ENCODE measurements at places on chromosomes 5 and 9.

- no peak for DNase-seq
These were observed 55.0 kb downstream of the ZNF618 start for GRCh38 chr9:113931140-113931539.

GRCh38 chr5:55333017-55333416 lies 25.2 kb downstream of the MTREX start:
- no peak for DNase-seq

DNA sequence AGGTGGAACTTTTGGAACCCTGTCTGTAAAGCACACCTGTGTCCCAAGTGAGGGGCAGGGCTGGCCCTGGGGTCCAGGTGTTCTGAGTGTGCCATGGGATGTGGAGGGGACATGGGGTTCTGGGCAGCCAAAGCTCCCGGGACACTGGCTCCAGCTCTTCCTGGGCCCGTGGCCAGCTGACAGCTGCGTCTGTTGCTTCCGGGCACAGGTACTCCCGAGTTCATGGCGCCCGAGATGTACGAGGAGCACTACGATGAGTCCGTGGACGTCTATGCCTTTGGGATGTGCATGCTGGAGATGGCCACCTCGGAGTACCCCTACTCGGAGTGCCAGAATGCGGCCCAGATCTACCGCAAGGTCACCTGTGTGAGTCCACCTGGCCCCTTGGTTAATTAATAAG lies 50.7 kb downstream of the WNK2 start:
- no peak for DNase-seq

GRCh38 chr5:146342882-146343865 lies 4.5 kb downstream of the POU4F3 start:
- no peak for DNase-seq

- no peak for DNase-seq
These were observed 30.8 kb downstream of the ZSWIM6 start for GRCh38 chr5:61362796-61363368.

GRCh38 chr5:169933616-169934015 lies 46.7 kb downstream of the INSYN2B start:
- DNase-seq = no peak

GRCh38 chr5:21603796-21604195 lies 1249.3 kb downstream of the CDH12 start:
- no peak for DNase-seq

GRCh38 chr9:18834740-18835361 lies 198.2 kb downstream of the SAXO1 start:
- no peak for DNase-seq

DNA sequence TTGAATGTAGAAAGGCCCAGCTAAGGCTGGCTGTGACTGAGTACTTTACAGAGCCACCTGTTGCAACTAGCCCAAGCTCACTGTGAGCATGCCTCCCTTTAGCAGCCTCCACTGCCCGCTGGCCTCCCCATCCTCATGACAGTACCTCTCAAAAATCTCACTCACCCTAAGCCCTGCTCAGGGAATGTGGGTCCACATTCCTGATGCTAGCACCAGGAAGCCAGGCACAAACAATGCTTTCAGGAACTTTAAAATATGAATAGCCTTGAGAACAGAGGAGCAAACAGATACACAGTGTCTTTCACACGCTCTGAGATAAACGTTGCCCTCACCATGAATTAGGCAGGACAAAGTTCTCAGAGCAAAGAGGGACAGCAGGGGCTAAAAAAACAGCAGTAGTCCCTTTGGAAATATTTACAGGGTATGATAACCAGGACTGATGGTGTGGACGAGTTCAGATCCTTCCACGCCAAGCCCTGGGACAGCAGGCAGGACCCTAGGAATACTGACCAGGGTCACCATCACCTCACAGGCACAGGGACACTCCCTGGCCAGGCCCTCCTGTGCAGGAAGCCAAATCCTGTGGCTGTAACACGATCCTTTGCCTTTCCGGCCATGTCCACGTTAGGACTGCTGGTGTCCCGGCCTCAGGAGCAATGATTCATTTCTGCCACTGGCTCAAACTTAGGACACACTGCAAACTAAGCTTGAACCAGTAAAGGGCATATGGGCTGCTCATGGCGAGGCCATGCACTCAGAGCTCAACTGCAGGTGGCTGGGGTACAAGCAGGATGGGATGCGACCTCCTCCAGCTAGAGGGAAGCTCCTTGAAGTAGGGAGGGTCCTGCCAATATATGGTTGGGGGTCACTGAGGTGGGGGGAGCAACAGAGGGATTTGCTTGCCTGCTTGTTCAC lies 9.6 kb downstream of the ACSL6 start:
- no peak for DNase-seq

DNA sequence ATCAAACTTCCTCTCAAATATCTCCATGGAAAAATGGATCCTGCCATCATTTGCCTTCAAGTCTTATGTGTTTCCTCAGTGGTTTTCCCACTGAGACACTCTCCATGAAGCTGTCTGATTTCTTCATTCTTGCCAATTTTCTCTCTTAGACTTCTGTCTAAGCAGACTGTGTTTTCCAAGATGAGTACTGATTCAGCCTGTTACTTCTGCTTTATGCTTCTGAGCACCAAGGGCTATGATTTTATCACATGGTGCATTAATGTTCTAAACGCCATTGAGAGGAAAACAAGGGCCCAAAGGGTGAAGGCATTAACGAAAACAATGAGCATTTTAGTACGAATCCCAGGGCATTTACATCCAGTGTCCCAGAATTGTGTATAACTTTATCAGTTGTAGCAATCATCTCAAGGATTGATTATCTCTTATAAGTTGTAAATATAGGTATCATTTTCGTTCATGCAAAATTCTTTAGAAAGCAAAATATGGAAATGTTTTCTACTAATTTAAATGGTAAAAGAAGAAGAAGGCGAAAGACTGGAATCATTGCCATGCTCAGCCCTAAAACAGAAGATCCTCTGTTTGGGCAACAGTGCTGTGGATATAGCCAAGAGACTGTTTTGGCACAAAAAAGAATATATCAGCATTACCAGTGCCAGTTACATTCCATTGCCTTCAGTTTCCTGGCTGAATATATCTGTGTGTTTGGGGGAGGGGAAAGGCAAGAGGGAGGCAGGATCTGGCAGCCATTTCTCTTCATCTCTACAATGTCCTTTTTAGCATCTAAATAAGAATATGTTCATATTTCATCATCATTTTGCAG lies 537.6 kb downstream of the ANXA1 start:
- DNase-seq = no peak

- DNase-seq = no peak
These were observed 9.2 kb downstream of the UCK1 start for GRCh38 chr9:131521822-131522221.

GRCh38 chr5:113256671-113257452 lies 177.9 kb downstream of the TSSK1B start:
- no peak for DNase-seq

- DNase-seq = no peak
These were observed 98.5 kb downstream of the ADAMTS12 start for GRCh38 chr5:33793276-33793675.

- DNase-seq = peak; percentile 92
These were observed 34.6 kb upstream of the COL15A1 start for GRCh38 chr9:98908897-98909634.

- DNase-seq = no peak
These were observed at the start of gene RASGRF2 for GRCh38 chr5:80959768-80960442. RASGRF2 (plus strand) TSS chr5:80960363; CDS start chr5:80960739, 376 bp downstream.

DNA sequence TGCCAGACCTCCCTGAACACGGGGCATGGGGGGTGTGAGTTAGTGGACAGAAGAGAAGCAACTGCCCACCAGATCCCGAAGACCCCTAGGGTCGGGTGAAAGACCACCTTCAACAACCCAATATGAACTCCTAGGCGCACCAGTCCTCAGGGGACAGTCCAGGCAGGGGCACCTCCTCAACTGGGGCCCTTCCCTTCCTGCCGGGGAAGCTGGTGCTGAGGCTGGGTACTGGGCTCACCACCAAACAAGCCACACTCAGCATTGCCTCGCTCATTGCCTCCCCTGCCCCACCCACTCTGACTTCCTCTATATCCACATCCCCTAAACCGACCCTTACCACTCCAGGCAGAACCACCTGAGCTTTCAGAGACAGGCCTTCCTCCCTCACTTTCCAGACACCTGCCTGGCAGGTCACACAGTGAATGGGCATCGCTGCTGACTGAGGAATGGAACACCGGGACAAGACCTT lies 42.5 kb downstream of the SEMA4D start:
- no peak for DNase-seq

- no peak for DNase-seq
These were observed 9.2 kb upstream of the IL31RA start for GRCh38 chr5:55841976-55842375.

- no peak for DNase-seq
These were observed 10.0 kb downstream of the NR3C1 start for GRCh38 chr5:143393524-143393923.

DNA sequence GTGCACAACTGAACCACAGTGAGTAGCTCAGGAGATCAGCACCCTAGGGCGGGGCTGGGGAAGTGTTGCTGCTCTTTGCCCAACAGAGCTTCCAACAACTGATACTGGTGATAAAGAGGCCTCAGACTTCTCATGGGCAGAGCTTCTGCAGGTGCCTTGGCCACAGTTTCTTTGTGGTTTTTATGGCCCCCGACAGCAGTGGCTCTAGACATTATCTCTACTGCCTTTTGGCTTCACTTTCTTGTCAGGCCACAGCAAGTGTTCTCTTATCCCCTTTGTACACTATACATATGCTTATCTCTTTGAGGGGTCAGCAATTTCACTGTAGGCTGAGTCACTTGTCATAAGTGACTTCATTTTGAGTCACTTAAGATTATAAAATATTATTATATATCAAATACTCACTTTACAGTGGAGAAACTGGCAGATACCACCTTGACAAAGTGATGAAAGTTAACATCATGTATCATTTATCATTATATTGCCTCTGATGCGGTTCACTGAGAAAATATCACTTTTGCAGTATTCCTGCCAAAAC lies 90.9 kb upstream of the COX7C start:
- no peak for DNase-seq

GRCh38 chr9:19699756-19700155 lies 89.1 kb downstream of the SLC24A2 start:
- no peak for DNase-seq

- DNase-seq = no peak
These were observed 251.0 kb upstream of the IRX1 start for GRCh38 chr5:3344671-3345070.

GRCh38 chr5:115181757-115182156 lies 12.0 kb upstream of the TRIM36 start:
- no peak for DNase-seq

GRCh38 chr9:34398875-34399274 lies 22.2 kb upstream of the MYORG start:
- DNase-seq = no peak

- DNase-seq = no peak
These were observed 2.5 kb upstream of the PSMD5 start for GRCh38 chr9:120845255-120845654.

DNA sequence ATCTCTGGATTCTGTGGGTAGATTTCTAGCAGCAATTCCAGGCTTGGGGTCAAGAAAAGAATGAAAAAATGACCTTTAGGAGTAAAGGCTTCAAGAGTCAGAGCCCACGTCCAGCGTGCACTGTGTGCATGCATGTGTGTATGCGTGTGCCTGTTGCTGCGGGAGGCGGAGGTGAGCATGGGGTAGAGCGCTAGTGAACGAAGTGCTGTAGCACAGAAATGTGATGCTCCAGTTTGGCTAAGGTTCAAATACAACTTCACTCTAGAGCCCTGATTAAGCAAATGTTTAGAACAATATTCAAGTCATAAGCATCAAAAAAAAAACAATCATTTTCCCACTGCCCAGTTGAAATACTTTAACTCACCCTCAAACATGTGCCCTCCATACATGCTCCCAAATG lies 403.9 kb downstream of the ZNF608 start:
- DNase-seq = no peak

DNA sequence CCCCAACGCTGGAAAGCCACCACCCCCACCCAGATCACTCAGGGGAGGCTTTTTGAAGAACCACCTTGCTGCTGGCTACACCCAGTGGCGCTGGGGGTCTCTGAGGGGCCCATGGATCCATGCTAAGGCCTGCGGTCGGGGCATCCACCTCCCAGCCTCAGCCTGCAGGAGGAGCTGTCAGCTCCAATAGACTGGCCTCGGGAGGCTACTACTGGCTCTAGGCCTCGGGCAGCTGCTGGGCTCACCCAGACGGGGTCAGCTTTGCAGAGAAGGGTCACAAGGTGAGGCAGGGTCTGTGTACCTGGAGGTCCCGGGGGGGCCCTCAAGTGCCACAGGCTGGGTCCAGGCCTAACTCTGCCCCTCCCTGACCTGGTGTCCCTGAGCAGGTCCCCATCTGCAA lies 193.7 kb downstream of the OLFM1 start:
- DNase-seq = no peak

DNA sequence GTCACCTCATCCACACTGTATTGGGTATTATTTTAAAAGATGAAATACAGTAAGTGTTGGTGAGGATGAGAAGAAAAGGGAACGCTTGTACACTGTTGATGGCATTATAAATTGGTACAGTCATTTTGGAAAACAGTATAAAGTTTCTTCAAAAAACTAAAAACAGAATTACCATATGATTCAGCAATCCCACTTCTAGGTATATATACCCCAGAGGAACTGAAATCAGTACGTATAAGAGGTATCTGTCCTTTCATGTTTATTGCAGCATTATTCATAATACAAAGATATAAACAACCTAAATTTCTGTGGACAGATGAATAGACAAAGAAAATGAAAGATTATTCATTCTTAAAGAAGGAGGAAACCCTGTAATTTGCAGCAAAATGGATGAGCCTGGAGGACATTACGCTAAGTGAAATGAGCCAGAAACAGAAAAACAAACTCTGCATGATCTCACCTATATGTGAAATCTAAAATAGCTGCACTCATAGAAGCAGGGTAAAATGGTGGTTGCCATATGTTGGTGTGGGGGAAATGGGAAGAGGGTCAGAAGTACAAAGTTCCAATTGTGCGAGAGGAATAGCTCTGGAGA lies 191.6 kb downstream of the TRIM36 start:
- no peak for DNase-seq

- no peak for DNase-seq
These were observed 29.2 kb upstream of the PHF24 start for GRCh38 chr9:34928921-34929320.

- no peak for DNase-seq
These were observed 77.8 kb upstream of the RAPGEF1 start for GRCh38 chr9:131817627-131818026.

- no peak for DNase-seq
These were observed 176.3 kb downstream of the MAN2A1 start for GRCh38 chr5:109866051-109866450.

- DNase-seq = no peak
These were observed 265.0 kb upstream of the ZNF608 start for GRCh38 chr5:125011419-125011818.

- no peak for DNase-seq
These were observed 30.1 kb downstream of the MTMR12 start for GRCh38 chr5:32282633-32283032.

DNA sequence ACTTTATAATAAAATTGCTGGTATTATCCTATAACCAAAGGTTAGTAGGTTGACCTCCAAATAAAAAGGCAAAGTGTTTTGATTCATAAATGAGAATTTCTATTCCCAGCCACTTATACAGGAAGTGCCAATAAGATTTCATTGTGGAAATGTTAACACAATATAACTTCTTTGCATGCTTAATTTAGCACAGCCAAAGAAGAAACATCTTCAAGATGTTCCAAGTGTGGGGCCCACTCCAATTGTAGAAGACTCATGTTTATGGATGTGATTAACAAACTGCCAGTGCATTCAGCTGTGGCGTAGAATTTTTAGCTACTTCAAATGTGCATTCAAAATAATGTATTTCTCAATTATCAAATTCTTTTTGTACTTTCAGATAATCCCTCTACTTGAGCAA lies 402.3 kb downstream of the DEPDC1B start:
- DNase-seq = no peak

GRCh38 chr9:17082343-17083064 lies 52.3 kb upstream of the CNTLN start:
- DNase-seq = no peak

- no peak for DNase-seq
These were observed 15.5 kb downstream of the TRIM7 start for GRCh38 chr5:181189363-181189961.

All from AG09319 (cell line).